Neural progenitor cell (in vitro differentiated cells): ENCODE measurements at places on chromosomes 2 and 18.

GRCh38 chr2:221559991-221560390 is 12.1 kb downstream of the EPHA4 start:
- DNase-seq = no peak

DNA sequence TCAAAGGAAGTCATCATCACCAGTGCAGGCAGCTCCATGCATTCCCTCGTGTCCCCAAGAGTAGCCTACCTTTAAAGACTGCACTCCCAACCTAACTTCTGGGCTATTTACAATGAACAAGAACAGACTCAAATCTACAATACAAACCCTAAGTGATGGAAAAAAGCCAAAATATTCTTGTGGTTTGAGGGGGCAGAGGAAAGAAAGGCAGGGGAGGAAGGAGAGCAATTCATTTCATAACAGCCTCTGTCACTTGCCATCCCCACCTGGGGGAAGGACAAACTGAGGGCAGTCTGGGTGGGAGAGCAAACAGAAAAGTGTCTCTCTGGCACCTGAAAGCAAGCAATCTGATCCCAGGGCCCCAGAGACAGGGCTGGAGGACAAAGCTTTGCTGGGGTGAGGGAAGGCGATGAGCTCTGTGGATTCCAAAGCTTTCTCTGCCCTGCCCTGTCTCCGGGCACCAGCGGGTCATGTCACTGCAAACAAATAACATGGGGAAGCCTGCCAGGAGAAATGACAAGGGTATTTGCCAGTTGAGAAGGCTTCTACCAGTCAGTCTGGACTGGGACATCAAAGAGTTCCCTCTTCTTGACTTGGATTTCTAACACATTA is 528.0 kb upstream of the TNP1 start:
- DNase-seq = peak; percentile 9

GRCh38 chr2:47313141-47313691 is 89.7 kb upstream of the MSH2 start:
- no peak for DNase-seq

DNA sequence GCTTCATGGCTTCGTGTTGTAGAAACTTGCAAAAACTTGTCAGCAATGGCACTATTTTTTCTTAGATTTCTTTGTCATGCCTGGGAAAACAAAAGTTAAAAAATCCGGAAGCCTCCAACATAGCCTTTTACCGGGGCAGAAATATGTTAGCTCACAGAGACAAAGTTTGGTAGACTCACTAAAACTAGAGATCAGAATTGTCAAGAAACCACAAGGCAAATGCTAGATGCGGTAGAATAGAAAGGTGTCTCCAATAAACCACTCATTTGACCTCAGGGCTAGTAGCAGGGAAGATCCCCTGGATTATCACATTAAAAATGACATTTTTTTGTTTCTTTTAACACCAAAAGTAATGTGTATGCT is 405 bp downstream of the CASP10 start:
- DNase-seq = no peak

- DNase-seq = peak; percentile 72
Measured at GRCh38 chr18:26621161-26622026, 73.0 kb upstream of the KCTD1 start.
